Fibroblast of skin of left biceps (primary cell): ENCODE measurements at places on chromosomes 12 and 14.

DNA sequence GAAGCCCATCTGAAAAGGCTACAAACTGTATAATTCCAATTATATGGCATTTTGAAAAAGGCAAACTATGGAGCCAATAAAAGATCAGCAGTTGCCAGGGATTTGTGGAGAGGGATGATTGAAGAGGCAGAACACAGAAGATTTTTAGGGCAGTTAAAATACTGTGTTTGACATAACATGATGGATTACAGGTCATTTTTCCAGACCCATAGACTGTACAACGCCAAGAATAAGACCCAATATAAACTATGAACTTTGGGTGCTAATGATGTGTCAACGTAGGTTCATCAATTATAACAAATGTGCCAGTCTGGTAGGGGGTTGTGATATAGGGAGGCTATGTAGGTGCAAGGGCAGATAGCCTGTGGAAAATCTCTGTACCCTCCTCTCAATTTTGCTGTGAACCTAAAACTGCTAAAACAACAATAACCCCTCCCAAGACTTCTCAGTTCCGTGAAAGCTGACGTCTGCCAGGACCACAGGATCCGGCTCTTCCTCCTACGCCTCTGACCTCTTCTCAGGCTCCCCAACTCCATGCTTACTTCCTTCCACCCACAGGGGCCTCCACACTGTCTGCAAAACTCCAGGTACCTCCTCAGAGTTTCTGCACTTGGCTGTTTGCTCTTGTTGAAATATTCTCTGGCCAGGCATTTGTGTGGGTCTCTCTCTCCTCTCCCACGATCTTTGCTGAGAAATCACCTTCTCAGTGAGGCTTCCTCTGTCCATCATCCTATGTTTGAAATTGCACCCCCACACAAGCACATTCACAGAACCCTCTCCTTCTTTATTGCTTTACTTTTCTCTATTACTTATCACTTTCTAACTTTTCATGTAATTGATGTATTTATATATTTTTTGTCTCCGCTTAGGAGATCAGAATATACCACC is 131.4 kb downstream of the BBS10 start:
- DNase-seq: no peak

- DNase-seq: no peak
Observed at GRCh38 chr12:113396828-113397496, 6.7 kb downstream of the SDS start.

- DNase-seq: no peak
Observed at GRCh38 chr14:54643696-54644176, 76.8 kb downstream of the SAMD4A start.

DNA sequence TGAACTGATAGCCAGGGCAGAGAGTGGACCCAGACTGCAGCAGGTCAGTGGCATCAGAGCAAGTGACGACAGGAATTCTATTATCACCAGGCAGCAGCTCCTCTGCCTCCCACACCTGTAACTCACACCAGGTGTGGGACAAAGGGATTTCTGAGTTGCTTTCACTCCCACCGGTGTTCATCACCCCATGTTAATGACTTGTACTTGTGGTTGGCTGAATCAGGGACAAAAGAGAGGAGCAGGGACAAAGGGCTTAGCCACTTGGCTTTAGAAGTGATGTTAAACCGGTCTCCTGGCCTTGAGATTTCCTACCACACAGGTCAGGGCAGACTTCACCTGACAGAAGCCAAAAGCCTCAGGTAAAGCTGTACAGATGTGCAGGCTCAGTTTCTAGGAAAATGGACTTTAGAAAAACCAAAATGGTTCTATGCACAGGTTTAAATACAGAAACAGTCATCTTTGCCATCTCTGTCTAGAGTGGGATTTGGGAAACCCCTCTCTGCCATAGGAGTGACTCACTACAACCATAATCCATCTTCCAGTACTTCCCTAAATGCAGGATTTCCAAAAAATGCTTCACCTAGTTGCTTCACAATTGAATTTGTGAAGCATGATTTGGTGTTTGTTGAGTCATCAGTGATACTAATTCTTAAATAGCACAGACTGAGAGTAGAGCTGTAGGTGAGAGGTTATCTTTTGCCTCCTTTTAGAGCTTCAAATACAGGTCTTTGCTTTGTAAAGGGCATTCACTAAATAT is 158.5 kb downstream of the PRKCH start:
- no peak for DNase-seq

DNA sequence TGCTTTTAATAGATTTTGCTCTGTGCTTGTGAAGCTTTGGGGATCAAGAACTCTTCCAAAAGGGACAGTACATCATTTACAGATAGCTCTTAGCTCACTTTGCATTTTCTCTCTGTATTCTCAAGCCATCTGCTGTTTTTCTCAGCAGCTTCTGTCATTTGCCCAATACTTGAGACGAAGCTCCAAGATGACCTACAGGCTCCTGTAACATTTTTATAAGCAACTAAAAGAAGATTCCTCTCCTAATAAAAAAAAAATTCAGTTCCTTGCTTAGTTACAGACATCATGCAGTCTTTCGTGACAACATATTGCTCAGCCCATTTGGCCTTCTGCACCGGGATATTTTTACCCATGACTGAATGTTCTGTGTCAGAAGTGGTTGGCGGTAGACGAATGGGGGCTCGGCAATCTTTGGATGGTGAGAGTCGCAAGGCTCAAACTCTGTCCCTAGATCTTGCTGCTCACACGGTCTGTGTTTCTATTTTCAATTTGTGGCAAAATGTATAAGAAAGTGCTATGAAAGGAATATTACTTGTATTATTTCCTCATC is 215.6 kb downstream of the FSCB start:
- DNase-seq: no peak

DNA sequence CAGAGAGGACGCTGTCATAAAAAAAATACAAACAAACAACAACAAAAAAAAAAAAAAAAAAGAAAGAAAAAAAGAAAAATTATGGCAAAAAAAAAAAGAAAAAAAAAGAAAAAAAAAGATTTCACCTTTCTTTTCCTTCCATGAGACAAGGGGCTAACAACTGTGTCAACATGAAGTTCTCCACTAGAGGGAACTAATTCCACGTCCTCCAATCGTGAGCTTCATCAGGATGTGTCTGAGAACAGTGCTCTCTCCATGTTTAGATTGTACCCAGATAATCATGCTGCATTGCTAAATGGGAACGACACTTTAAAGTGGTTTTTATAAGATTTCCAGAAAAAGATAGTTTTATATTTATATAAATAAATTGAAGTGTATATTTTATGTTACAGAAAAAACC is 96.2 kb upstream of the PTPRB start:
- peak; percentile 35 for DNase-seq

- DNase-seq: no peak
Observed at GRCh38 chr12:20490213-20490612, 121.9 kb downstream of the PDE3A start.

DNA sequence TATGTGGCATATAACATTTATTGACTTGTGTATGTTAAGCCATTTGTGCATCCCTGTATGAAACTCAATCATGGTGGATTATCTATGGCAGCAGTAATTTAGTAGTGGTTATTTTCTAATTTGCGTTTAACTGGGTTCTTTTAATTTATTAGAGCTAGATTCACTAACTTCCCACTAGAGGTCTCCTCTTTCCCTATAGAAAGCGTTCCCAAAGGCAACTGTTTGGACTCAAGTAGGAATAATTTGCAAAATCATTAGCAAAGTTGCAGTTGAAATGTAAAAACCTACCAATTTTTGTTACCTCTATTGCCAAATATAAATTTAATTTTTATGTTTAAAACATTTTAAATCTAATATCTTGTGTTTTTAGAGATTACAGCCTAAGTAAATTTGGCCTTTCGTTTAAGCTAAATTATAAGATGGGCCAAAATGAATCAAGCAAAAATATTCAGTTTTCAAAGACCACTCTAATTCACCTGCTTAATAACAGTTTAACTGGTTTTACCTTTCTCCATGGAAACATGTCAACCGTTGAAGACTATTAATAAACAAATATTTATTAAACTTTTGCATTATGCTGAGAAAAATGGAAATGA is 6.0 kb downstream of the DMAC2L start:
- no peak for DNase-seq

- DNase-seq: no peak
Observed at GRCh38 chr12:19222558-19222957, 93.0 kb downstream of the PLEKHA5 start.

- no peak for DNase-seq
Observed at GRCh38 chr14:102965282-102965681, 42.8 kb downstream of the AMN start.
